Hematopoietic multipotent progenitor cell treated with erythropoietin and hydrocortisone succinate and interleukin-3 and kit ligand, for 6 days (in vitro differentiated cells): ENCODE measurements at places on chromosomes 3 and 15.

GRCh38 chr15:87604857-87605446 lies 651.6 kb downstream of the NTRK3 start:
- DNase-seq = peak; percentile 45

DNA sequence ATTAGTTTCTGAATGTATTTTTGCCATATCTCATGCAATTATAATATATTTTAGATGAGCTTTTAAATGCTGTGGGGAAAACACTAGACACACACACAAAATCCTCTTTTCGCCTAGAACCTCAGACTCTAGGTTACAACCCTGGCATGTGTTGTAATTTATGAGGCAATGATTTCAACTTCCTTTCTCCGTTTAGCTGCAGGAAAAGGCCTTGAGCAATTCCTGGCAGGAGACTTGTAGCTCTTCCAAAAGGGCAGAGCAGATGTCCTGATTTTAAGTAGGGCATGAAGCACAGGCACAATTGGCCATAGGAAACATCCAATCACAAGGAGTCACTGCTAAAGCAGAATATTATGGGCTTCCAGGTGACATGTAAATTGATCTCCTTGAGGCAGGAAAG lies 82.0 kb downstream of the GPR156 start:
- DNase-seq = peak; percentile 34

- DNase-seq = no peak
Observed at GRCh38 chr3:3686907-3687648, 112.2 kb upstream of the LRRN1 start.

GRCh38 chr3:190692256-190692655 lies 170.2 kb downstream of the GMNC start:
- DNase-seq = peak; percentile 23

DNA sequence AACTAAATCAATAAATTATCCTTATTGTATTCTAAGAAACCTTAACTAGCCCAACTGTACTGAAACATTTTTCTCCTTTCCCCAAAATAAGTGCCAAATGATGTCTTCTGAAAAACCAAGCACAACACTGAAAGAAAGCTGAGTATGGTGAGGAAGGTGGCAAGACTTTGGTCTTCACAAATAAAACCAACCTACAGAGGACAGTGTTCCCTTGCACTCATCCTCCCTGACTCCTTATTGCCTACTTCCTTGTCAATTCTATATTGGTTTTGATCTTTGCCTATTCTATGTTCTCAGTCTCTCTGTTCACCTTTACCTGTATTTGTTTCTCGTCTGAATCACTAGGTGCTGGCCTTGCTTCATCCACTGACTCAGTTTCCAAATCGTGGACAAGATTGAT lies 490.1 kb upstream of the ZNF385D start:
- DNase-seq = no peak

GRCh38 chr15:57457726-57458125 lies 81.4 kb downstream of the CGNL1 start:
- DNase-seq = peak; percentile 11

DNA sequence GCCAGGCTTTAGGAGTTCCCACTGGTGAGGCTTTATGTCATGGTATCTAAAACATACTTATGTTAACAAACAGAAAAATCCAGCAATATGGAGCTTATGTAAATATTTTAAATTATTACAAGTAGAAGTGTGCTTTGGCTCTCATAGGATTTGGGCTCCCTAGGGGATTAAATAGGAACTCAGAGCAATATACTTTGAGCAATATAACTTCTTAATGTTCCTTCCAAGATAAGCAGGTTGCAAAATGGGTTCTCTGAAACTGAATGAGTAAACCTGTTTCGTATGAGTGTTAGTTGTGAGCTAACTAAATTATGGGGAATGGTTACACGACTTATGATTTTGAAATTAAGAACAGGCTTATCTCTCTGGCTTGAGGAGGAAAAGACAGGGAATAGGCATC lies 366.1 kb upstream of the ZNF385D start:
- DNase-seq = no peak

DNA sequence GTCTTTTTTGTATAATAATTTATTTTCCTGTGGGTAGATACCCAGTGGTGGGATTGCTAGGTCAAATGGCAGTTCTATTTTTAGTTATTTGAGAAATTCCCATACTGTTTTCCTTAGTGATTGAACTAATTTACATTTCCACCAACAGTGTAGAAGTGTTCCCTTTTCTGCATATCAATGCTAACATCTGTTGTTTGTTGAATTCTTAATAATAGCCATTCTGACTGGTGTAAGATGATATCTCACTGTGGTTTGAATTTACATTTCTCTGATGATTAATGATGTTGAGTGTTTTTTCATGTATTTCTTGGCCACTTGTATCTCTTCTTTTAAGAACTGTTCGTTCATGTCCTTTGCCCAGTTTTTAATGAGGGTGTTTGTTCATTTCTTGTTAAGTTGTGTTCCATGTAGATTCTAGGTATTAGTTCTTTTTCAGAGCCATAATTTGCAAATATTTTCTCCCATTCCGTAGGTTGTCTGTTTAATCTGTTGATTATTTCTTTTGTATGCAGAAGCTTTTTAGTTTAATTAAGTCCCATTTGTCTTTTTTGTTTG lies 713.3 kb upstream of the EPHA6 start:
- no peak for DNase-seq

GRCh38 chr3:182738583-182739411 lies 54.5 kb upstream of the ATP11B start:
- DNase-seq = no peak

- DNase-seq = no peak
Observed at GRCh38 chr3:9036404-9037131, 73.3 kb upstream of the RAD18 start.

GRCh38 chr3:122416966-122417365 lies 1.1 kb upstream of the WDR5B start:
- DNase-seq = no peak

- peak; percentile 84 for DNase-seq
Observed at GRCh38 chr3:183122257-183122932, 23.1 kb upstream of the MCCC1 start.

GRCh38 chr15:29692527-29692926 lies 129.7 kb downstream of the TJP1 start:
- no peak for DNase-seq

GRCh38 chr3:16064642-16065414 lies 109.7 kb upstream of the GALNT15 start:
- peak; percentile 21 for DNase-seq

GRCh38 chr3:52436500-52437149 lies 8.3 kb downstream of the SEMA3G start:
- no peak for DNase-seq

DNA sequence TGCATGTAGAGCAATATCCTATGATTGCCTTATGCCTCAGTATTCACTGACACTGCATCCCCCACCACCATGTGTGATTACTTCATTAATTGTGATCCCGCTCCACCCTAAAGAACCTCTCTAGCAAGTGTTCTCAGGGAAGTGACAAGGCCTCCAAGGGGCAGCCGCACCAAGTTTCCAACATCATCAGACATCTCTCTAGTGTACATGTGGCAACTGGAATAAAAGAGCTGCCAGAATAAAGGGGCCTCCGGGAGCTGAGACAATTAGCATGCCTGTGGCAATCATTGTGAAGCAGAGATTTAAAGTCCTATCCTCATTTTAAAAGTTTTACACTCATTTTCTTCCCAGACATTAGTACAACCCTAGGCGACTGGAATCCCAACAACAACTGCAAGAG lies 902.1 kb upstream of the SEMA6D start:
- no peak for DNase-seq

- no peak for DNase-seq
Observed at GRCh38 chr3:56962206-56962605, 98.3 kb upstream of the SPATA12 start.

GRCh38 chr15:41507820-41508290 lies 5.8 kb downstream of the LTK start:
- no peak for DNase-seq

DNA sequence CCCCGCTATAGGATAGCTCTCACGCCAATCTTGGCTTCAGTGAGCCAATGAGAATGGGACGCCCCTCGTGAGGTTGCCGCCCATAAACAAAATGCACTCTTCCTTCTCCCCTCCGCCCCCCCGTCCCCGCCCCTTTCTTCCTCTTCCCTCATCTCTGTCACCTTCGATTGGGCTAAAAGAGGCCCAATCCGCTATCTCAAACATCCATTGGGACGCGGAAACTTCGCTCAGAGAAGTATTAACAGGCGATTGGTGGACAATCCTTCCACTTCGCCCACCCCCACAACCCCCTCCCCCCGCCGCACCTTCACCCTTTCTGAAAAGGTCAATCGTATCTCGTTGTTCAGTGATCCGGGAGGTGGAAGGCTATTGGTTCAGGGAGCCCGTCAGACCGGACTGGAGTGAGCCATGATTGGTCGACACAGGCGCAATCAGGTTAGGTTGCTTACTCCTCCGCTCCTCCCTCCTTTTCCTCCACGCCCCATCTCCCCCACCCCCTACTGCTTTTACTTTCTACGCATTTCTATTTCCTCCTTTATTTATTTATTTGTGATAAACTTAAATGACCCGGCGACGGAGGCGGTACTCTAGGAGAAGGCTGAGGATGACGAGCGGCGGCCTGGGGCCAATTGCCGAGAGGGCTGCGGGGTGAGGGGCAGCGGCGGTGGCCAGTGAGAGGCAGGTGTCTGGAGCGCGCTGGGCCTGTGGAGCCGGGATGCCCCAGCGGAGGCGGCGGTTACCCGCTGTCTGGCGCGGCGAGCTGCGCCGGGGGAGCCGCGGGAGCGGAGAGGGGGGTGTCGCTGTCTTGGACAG lies 447 bp upstream of the ZBTB20 start:
- DNase-seq = peak; percentile 99

DNA sequence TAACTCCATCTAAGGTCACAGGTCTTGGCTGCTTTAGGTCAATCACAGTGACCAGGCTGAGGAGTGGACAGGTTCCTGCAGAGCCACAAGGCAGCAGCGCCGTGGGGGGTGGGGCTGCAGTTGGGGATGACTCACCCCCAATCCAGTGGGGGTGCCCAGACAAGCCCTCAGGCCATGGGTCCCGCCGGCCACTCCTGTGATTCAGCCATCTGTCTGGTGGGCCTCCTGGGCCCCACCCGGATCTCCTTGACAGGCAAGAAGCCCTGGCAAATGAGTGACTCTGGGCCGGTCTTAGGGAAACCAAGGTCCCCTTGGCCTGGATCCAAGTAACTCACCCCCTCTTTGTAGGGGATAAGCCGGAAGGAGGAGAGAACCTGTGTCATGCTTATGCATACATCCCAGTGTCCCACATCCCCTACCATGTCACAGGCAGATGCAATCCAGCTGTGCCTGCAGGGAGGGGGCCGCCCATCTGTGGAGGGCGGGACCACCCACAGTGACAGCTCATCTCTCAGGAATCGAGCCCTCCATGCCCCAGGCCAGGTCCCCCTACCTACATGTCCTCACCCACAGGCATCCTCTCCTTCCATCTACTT lies 495 bp upstream of the COL7A1 start:
- DNase-seq = peak; percentile 31

DNA sequence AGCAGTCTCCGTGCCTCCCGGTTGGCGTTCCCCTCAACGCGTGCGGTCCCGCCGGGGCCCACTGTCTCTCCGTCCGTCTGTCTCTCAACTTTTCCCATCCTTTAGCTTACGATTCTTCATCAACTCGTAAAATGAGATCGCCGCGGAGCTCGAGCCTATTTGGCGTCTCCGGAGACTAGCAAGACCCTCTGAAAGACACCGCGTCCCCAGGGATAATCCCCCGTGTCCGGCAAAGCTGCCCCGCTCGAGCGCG lies 3.4 kb downstream of the GATA2 start:
- peak; percentile 51 for DNase-seq

DNA sequence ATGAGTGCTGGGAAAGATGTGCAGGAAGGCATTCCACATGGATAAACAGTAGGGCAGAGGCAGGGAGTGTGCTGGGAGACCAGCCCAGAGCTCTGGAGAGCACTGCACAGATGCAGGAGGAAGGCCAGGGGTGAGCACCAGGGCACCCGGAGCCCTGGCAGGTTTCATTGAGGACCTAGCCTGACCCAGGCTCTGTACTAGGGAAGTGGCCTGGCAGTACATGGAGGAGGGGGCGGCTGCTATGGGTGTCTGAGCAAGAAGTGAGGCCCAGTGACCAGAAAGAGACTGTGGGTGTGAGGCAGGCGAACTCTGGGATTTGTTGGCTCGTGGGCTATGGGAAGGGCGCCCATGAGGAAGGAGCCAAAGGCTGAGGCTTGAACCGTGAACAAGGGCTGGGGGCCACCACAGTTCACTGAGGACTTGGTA lies 139.1 kb downstream of the DNAJB8 start:
- DNase-seq = no peak

GRCh38 chr15:27412415-27412814 lies 441.4 kb downstream of the GABRG3 start:
- no peak for DNase-seq

DNA sequence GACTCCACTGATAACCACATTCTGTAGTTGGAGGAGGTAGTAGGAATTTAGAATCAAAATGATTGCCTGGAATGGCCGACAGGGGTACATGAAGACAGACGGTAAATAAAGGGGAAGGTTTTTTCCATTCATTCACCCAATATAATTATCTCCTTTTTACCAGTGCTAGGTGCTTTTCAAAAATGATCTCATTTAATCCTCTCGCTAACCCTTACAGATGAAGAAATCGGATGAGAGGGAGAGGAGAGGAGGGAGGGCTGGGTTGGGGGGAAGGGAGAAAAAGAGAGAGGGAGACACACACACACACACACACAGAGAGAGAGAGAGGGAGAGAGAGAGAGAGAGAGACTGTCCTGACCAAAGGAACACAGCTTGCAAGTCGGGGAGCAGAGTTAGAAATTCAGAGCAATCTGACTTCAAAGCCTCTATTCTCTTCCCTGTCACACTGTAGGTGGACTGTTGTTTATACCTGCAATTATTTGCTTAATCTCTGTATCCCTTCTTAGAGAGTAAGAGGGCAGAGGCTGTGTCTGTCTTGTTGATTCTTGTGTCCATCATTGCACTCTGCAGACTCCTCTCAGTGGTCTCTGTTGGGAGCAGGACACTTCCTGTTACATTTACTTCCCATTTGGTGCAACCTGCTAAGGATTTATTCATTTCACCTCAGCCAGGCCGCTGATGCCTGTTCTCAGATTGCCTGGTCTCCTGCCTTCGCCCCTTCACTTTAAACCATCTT lies 18.7 kb upstream of the PAQR9 start:
- DNase-seq = no peak

DNA sequence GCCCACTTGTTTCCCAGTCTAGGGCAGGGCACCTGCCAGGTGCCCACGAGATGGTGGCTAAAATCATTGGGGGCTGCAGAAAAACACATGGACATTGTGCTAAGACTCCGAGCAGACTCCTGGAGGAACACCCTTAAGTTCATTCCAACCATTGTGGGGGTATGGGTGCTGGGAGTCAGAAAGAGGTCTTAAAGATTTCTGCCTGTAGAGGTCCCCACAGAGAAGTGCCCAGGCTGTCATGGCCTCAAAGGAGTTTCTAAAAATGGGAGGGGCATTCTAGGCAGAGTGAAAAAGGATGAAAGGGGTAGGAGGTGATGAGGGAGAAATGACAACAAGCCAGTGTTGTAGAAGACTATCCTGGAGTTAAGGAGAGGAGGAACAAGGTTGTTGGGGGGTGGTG lies 17.1 kb downstream of the RBP1 start:
- peak; percentile 15 for DNase-seq
